ENCODE measurements at places on chromosomes 11 and 22.

DNA sequence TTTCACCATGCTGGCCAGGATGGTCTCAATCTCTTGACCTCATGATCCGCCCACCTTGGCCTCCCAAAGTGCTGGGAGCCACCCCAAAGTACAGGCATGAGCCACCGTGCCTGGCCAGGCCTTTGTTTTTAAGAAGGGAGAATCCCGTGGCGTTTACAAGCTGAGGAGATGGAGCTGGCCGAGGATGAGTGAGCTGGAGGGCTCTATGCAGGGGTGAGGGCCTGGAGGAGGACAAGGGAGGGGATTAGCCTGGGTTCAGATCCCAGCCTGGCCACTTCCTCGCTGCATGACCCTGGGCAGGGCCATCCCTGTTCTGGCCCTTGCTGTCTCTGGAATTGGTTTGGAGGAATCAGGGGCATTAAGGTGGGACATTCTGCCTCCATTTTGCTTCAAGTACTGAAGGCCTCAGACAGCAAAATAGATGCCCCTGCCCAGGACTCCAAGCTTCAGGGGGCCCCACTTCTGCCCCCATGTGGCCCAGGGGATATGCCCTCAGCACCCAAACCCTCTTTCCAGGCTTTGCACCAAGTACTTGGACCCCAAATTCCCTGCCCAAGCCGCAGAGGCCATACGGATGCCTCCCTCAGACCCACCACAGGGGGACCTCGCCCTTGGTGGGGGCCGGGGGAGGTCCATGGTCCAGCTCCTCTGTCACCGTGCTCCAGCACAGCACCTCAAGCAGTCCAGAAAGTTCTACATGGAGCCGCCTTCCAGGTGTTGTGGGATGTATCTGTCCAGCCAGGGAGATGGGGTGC is 12.1 kb upstream of the LRP5 start:
- peaks cover 6% of the 10 kb centered on the region for H3K4me1 ChIP-seq
- no peak for DNase-seq
- H3K27ac ChIP-seq: no peak overlapping the region
- H3K4me3 ChIP-seq: no peak overlapping the region

DNA sequence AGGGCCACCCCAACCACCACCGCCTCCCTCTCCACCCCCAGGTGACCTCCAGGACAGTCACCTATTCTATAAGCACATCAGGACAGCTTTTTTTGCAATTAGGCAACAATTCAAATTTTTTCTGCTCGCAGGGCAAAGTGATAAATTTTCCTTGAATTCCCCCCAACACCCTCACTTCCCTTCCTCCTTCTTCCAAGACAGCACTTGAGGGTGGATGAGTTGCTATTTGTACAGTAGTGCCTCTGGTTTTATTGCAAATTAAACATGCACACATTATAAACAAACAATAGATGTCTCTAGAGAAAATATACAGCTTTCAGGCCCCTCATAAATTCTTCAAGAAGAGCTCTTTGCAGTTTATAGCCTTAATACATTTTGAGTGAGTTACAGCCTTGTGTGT is 80.9 kb upstream of the USP47 start:
- no peak overlapping the region for H3K4me3 ChIP-seq
- no peaks in the 10 kb centered on the region for H3K4me1 ChIP-seq
- no peaks in the 10 kb centered on the region for H3K36me3 ChIP-seq
- no peak overlapping the region for H3K27ac ChIP-seq
- no peak for DNase-seq

- H3K4me3 ChIP-seq: no peak overlapping the region
- H3K27me3 ChIP-seq: no peaks in the 10 kb centered on the region
- no peak for DNase-seq
- H3K4me1 ChIP-seq: no peaks in the 10 kb centered on the region
- no peaks in the 10 kb centered on the region for H3K36me3 ChIP-seq
Measured at GRCh38 chr11:27022659-27023251, 17.9 kb upstream of the BBOX1 start.

DNA sequence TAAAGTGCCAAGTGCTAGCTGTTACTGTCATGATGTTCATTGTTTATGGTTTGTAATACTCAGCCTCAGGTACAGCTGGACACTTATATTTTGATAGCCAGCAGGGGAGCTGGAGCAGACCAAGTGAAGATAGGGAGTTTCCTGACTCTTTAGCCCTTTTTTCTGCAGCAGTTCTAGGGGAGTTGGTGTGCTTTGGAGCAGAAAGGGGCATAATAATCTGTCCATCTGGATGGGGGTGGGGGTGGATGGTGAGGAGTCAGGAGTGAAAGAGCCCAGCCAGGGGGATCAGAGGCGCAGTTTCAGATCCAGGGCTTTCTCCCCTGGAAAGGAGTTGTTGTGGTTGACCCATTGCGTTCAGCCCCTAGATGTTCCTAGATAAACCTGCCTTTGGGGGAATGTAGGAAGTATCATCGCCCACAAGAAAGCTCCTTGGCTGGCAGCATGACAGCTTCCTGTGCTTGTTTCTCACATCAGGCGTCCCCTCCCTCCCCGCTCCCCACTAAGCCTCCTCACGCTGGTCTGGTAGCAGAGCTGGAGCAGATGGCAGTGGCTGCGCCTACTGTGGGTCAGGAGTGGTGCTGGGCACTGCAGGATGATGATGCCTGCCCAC is 41.9 kb downstream of the MED15 start:
- peaks cover 27% of the 10 kb centered on the region for H3K36me3 ChIP-seq
- peaks cover 54% of the 10 kb centered on the region for H3K4me1 ChIP-seq
- peak; percentile 60 for DNase-seq
- peak overlapping the region; percentile 88 for H3K4me3 ChIP-seq
- no peaks in the 10 kb centered on the region for H3K27me3 ChIP-seq

GRCh38 chr22:43734370-43735150 is 77.5 kb downstream of the EFCAB6 start:
- H3K4me3 ChIP-seq: no peak overlapping the region
- DNase-seq: no peak
- peaks cover 4% of the 10 kb centered on the region for H3K27me3 ChIP-seq
- no peaks in the 10 kb centered on the region for H3K4me1 ChIP-seq
- H3K27ac ChIP-seq: no peak overlapping the region
- H3K36me3 ChIP-seq: no peaks in the 10 kb centered on the region

DNA sequence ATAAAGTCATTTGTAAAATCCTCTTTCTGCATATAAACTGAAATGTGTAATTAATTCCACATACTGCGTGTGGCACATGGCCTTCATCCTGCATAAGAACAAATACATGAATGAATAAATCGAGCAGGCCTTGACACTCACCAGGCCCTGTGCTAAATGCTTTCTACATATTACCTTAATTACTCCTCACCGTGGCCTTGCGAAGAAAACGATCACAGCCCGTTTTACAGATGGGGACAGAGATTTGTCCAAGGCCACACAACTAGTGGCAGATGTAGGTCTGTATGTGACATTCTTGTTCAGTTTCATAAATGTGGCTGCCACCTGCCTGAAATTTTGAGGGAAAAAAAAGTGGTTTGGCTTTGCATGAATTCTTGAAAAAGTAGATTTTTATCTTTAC is 5.8 kb upstream of the CCND1 start:
- peaks cover 7% of the 10 kb centered on the region for H3K4me1 ChIP-seq
- H3K4me3 ChIP-seq: no peak overlapping the region
- H3K27ac ChIP-seq: no peak overlapping the region

GRCh38 chr11:6727971-6728760 is 43.6 kb downstream of the OR2AG2 start:
- peaks cover 76% of the 10 kb centered on the region for H3K36me3 ChIP-seq
- H3K4me3 ChIP-seq: no peak overlapping the region
- DNase-seq: no peak
- peaks cover 27% of the 10 kb centered on the region for H3K4me1 ChIP-seq

GRCh38 chr11:2717561-2718325 is 17.9 kb upstream of the KCNQ1OT1 start:
- DNase-seq: no peak
- H3K4me3 ChIP-seq: no peak overlapping the region
- H3K27ac ChIP-seq: no peak overlapping the region
- H3K4me1 ChIP-seq: no peaks in the 10 kb centered on the region
- H3K27me3 ChIP-seq: no peaks in the 10 kb centered on the region

DNA sequence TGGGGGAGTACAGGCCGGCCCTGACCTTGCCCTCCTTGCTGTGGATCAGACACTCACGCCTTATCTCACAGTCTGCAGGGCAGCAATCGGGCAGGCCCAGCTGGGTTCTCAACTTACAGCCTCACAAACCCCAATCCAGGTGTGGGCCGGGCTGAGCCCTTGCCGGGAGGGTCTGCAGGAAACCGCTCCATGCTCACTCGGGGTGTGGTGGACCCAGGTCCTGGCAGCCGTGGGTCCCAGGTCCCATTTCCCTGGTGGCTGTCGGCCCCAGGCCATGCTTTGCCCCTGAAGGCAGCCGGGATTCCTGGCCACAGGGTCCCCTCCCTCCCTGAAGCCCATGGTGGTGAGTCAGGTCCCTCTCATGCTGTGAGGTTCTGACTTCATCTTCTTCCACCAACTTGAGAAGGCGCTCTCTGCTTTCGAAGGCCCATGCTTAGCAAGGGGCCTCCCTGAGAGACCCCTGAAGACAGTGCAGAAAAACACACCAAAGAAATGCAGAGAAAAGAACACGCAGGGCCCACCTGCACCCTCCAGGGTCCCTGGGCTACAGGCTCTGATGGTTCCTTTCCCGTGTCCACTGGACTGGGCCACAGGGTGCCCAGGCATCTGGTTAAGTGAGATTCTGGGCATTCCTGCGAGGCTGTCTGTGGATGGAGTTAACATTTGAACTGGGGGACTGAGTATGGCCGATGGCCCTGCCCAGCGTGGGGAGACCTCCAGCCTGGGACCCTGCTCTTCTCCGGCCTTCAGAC is 588.2 kb downstream of the BRD1 start:
- no peaks in the 10 kb centered on the region for H3K27me3 ChIP-seq
- no peak for DNase-seq
- H3K4me1 ChIP-seq: no peaks in the 10 kb centered on the region
- no peak overlapping the region for H3K27ac ChIP-seq
- H3K4me3 ChIP-seq: no peak overlapping the region
- H3K36me3 ChIP-seq: no peaks in the 10 kb centered on the region

GRCh38 chr11:35559949-35560348 is 34.5 kb upstream of the PAMR1 start:
- H3K36me3 ChIP-seq: no peaks in the 10 kb centered on the region
- no peak overlapping the region for H3K27ac ChIP-seq
- peaks cover 28% of the 10 kb centered on the region for H3K27me3 ChIP-seq
- no peak for DNase-seq
- H3K4me3 ChIP-seq: no peak overlapping the region

DNA sequence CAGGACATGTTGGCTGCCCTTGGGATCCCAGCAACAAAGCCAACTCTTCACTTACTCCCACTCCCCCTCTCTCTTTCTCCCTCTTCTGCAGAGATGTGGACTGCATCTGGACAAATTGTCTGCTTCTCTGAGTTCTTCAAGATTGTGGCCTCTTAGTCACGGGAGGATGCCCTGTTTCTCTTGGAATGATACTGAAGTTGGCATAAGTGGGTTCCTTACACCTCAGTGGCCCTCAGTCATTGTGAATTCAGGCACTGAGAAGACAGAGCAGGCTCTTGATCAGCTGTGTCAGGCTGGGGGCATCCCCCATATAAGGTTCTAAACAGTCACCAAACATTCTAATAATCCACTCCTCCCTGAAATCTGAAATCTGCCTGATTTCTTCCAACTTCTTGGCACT is 6.1 kb upstream of the E2F8 start:
- peaks cover 1% of the 10 kb centered on the region for H3K36me3 ChIP-seq
- no peak overlapping the region for H3K4me3 ChIP-seq
- no peak overlapping the region for H3K27ac ChIP-seq

GRCh38 chr11:35944503-35945136 is 758 bp downstream of the LDLRAD3 start:
- no peak overlapping the region for H3K27ac ChIP-seq
- peaks cover 3% of the 10 kb centered on the region for H3K4me1 ChIP-seq
- DNase-seq: no peak

DNA sequence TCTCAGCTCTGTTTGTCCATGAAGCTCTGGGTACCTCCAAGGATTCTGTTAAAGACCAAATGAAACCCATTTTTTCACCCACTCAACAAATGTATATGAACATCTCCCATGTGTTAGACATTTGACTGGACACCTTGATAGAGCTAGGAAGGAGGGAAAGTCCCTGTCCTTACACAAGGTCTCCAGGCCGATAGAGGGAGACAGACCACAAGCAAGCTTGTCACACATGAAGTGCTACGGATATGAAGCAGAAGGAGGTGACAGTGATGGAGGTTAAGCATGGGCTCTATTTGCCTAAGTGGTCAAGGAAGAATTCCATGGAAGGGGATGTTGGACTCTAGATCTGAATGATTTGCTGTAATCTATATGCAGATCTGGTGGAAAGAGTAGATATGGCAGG is 138.5 kb downstream of the MYO18B start:
- no peak for DNase-seq
- no peak overlapping the region for H3K4me3 ChIP-seq
- no peak overlapping the region for H3K27ac ChIP-seq
- H3K4me1 ChIP-seq: no peaks in the 10 kb centered on the region

GRCh38 chr22:35464399-35464798 is 64.5 kb downstream of the MCM5 start:
- DNase-seq: no peak
- H3K36me3 ChIP-seq: peaks cover 22% of the 10 kb centered on the region
- no peak overlapping the region for H3K4me3 ChIP-seq
- H3K27me3 ChIP-seq: no peaks in the 10 kb centered on the region
- H3K4me1 ChIP-seq: no peaks in the 10 kb centered on the region
- H3K27ac ChIP-seq: no peak overlapping the region

DNA sequence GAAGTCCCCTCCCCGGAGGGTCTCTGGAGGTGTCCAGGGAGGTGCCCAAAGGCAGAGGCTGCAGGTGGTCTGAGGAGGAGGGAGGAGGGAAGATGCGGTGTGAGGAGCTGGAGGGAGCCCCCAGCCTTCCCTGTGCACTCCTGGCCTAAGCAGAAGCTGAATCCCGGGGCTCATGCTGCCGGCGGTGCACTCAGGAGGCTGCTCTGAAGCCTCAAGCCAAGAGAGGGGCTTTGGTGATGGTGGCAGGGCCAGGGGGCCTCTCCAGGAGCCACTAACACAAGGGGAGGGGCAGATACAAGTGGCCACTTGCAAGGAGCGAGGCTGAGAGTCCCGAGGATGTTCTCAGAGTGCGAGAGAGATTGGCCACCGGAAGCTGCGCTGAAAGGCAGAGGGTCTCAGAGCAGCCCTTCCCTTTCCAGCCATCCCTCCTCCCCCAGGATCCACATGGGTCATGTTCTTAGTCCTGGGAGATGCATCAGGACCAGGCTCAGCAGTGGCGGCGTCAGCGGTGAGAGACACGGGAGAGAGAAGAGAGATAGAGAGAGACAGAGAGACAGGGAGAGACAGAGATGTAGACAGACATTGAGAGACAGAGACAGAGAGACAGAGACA is 774 bp upstream of the MRGPRG start:
- H3K27me3 ChIP-seq: peaks cover 12% of the 10 kb centered on the region
- no peak overlapping the region for H3K27ac ChIP-seq
- DNase-seq: no peak
- no peaks in the 10 kb centered on the region for H3K36me3 ChIP-seq

GRCh38 chr11:86291466-86292262 is 10.4 kb upstream of the HIKESHI start:
- peak; percentile 55 for DNase-seq
- H3K27ac ChIP-seq: peak overlapping the region; percentile 12
- no peaks in the 10 kb centered on the region for H3K27me3 ChIP-seq
- no peak overlapping the region for H3K4me3 ChIP-seq
- peaks cover 29% of the 10 kb centered on the region for H3K4me1 ChIP-seq
